ENCODE measurements at places on chromosomes 5 and 9.

DNA sequence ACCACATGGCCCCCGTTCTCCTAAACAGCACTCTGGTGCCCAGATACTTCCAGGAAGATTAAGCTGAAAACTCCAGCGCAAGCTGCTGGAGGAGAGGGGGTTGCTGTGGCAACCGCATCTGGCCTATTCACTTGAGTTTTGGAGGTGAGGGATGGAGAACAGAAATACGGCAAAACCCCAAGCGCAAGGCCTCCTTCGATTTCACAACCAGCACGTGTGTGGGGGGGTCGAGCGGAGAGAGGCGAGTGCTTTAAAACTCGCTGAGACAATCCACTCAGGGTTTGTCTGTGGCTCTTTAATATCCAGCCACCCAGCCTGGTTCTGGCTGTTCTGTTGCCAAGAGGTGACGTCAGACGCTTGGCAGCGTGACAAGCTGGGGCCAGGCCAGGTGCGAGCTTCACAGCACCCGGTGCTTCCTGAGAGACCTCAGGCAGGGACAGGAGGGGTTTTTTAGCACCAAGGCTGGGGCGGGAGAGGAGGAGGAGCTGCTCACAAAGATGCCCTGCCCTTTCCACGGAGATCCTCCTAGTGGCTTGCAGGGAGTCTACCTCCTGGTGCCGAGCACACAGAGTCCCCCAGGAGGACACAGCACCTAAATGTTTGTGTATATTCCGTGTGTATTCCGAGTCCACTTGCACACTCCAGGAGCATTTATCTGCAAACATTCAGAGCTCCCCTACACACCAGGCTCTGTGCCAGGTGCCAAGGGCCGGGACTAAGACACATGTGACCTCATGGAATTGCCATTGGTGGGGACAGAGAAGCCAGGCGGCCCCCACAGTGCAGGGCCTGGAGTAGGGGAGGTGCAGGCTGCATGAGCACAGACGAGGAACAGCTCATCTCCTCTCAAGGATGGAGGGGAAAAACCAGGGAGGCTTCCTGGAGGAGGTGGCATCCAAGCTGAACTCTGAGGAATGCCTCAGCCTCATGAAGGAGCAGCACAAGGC is 194.6 kb downstream of the OLFM1 start:
- DNase-seq = peak; percentile 7

DNA sequence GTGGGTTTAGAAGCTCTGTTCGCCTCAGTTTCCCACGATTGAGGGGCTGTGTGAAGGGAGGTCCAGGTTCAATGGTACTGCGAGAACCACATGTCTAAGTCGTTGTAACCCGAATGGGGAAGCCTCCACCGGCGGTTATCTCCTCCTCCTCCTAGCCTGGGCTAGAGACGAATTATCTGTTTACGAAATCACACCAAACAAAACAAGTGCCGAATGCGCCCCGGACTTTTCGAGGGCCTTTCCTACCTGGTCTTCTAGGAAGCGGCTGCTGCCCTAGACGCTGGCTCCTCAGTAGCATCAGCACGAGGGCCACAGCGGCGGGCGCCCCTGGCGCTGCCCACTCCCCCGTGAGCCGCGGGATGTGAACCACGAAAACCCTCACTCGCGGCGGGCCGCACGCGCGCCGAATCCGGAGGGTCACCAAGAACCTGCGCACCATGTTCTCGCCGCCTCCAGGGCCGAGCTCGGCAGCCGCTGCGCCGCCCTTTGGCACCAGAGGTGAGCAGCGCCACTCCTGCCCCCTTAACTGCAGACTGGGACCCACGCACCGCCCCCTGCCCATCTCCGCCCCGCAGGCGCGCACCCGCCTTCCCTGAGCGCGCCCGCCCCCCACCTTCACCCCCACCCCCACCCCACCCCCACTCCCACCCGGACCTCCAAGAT is at the start of gene CDKN2A:
TSS of gene CDKN2A (minus strand) at position 500 of the 663 bp plus-strand sequence.
- no peak for DNase-seq

DNA sequence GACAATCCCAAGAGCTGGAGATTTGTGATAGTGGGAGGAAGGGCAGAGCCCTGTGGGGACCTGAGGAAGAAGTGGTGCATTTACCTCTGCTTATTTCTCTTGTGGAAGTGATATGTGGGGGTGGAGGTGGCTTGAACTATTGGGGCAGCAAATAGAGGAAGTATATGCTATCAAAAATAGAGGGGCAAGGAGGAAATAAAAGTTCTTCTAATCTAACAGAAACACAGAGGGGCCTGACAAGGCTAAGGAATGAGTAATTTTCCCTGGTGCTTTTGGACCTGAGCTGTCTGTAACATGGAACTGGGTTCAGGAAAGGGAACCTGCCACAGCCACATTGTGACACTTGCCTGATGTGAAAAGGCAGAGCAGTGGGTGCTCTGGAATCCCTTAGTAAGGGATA is 378.6 kb upstream of the KLF4 start:
- DNase-seq = no peak

DNA sequence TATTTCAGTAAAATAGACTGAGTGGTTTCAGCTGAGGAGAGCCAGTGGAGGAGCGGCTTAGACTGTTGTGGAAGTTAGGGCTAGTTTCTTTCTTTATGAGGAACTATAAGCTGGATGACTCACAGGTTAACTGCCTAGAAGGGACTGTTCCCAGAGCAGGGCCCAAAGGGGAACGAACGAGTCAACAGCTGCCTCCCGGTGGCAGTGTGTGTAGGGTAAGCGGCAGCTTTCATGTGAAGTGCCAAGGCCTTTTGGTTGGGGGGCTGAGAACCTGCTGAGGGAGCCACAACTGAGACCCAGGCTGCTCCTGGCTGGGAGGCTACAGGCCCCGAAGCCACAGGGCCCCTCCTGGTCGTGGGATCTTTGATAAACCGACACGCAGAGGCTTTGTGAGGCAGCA is 7.0 kb downstream of the SQSTM1 start:
- no peak for DNase-seq

- DNase-seq = no peak
Measured at GRCh38 chr5:33614039-33614438, 173.3 kb downstream of the TARS1 start.

DNA sequence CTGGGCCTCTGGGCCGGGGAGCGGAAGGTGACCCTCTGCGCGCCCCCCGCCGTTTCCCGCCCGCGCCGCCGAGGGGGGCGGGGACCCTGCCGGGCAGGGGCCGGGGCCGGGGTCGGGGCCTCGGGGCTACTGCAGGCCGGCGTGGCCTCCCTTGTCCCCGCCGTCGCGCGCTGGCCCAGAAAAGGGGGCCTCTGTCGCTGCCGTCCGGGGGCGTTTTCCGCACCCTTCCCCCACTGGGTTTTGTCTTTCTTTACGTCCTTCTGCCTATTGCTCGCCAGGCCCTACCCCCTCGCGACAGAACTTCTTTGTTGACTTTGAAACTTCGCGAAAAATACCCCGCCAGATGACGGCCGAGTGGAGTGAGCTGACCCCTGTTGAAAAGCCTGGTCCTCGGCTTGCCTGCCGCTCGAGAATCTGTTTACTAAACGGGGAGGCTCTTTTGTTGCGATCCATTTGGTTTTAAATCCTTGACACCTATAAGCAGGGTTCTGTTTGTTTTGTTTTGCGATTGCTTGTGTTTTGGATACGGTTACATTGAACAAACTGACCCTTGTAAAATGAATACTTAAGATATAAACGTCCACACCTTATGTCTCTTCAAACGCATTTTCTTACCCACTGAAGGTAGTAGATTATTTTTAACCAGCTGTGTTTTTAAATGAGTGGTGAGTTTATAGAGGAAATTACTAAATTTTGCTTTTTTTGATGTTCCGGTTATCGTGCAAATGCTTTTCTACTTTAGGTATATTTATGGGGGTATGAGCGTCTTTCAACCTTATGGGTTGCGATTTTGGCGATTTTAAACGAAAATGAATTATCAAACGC is 765 bp downstream of the MARCHF6 start:
- DNase-seq = no peak

DNA sequence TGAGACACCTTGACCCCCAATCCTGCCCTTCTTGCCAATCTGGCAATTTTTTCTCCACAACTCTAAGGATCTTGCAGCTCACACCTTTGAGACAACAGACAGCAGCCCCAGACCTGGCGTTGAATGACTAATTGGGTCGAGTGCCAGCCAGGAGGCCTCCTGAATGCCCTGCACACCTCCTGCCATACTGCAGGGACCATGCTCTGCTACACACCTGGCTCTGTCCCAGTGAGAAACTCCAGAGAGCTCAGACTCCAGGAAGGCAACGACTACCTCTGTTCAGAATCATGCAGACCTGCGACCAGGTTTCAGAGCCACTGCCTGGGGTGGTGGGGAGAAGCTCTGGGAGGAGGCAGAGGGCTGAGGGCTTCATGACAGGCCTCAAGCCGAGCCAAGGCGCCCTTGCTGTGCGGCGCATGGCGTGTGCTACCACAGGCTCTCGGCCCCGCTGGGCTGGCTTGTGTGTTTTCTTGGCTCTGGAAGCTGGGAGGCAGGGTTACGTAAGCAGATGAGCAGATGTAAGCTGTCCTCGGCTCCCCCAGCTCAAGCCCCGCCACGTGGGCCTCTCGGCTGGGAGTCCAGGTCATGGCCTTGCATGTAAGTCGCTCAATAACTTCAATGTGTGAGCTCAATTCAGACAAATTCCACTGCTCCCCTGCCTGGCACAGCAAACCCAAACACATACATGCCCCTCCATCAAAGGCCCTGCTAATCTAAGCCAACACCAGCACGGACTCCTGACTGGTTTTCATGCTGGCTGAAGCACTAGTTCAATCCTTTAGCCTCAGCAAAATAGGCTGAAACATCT is 27.5 kb downstream of the B4GALT1 start:
- no peak for DNase-seq

DNA sequence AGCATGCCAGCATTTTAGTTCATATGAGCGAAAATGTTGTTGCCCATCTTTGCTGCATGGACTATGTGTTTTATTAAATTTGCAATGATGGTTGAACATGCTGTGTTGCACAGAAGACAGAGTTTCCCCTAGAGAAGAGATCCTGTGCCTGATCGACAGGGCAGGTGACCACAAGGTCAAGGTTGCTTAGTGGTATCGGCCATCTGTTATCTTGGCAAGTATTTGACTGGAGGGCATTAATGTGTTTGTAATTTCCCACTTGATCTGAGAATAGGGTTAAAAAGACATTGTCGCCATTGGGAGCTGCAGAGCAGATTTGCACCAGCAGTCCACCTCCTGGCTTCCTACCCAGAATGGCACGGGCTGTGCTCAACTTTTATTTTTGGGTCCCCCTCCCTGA is 1523.6 kb upstream of the WWC1 start:
- DNase-seq = no peak

GRCh38 chr9:133483611-133484010 is 4.7 kb upstream of the SLC2A6 start:
- no peak for DNase-seq

DNA sequence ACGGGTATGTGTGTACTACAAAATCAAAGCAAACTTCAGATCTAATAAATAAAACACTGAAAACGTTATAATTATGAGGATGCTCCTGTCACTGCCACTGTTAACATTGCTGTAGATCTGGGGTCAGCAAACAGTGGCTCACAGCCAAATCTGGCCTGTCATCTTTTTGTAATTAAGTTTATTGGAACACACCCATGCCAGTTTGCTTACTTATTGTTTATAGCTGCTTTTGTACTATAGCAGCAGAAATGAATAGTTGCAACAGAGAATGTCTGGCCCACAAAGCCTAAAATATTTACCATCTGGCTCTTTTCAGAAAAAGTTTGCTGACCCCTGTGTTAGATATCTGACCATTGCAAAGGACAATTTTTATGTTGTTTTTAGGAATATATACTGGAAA is 32.1 kb downstream of the PRRC1 start:
- no peak for DNase-seq

GRCh38 chr5:125037530-125037929 is 291.1 kb upstream of the ZNF608 start:
- no peak for DNase-seq

DNA sequence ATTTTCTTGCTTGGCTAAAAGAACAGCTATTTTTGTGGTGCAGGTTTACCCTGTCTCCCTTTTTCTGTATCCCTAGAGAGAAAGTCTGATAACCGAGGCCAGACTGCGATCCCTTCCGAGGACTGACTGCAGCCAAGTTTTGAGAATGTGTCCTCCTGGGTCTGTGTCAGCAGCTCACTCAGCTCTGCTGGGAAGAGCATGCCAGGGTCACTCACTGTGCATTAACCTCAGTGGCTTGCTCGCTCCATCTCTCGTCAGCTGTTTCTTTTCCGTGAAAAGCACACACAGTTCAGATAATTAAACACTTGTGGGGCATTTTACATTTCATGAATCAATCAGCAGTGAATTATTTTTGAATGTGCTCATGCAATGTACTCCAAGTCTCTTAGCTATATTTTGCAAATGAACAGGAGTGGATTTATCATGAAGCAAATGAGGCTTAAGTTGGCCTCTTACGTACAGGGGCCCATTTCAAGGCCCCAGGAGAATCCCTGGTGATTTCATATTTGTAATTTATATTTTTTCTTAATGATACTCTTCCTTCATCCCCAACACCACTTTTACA is 252.1 kb downstream of the SMARCA2 start:
- no peak for DNase-seq

- DNase-seq = peak; percentile 24
Measured at GRCh38 chr5:14266686-14267085, 123.5 kb downstream of the TRIO start.

- peak; percentile 16 for DNase-seq
Measured at GRCh38 chr5:180439911-180440769, 54.0 kb upstream of the CNOT6 start.

- no peak for DNase-seq
Measured at GRCh38 chr9:131693651-131694597, 46.0 kb downstream of the RAPGEF1 start.

GRCh38 chr5:133230823-133231578 is 179.2 kb downstream of the HSPA4 start:
- no peak for DNase-seq

DNA sequence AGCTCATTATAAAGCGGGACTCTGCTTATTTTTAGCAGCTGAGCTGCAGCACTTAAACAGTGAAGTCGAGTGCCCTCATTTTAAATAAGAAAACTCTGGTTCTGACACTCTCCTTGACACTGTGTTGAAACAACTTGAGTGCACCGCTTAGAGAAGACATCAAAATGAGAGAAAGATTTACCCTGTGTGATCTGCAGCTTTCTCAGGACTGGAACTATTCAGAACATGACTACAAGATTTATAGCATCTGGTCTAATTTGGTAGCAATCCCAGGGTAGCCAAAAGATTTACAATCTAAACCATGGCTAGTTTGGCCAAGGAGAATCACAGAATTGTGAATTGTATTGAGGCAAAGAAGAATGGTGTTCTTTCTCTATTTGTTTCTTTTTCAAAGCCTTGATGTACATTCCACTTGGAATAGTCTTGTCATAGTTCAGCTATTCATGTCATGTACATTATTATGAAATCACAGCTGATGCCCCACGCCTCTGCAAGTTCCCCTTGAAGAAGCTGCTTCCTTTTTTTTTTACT is 38.7 kb downstream of the PLEKHG4B start:
- no peak for DNase-seq

GRCh38 chr5:74294231-74294705 is 346.3 kb downstream of the ENC1 start:
- no peak for DNase-seq

DNA sequence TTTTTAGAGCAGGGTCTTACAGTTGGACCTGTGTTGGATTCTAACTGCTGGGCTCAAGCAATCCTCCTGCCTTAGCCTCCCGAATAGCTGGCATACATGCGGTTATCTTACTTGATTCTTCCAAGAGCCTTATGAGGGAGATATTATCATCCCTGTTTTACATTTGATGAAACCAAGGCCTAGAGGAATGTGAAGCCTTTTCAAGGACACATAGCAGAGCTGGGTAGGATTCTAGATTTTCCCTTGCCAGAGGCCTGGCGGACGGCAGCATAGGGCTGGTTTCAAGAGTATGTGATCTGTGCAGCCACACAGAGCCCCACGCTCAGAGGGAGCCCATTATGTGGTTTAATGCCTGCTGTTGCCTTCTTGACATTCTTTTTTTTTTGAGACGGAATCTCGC is 24.2 kb downstream of the NDST1 start:
- DNase-seq = no peak
